ENCODE measurements at places on chromosomes 2 and 18. TPM values are rescaled to one million over a fixed set of nuclear protein-coding genes. Genes with fewer than 3 reads are reported as not detected.

- no peaks in the 10 kb centered on the region for H3K27me3 ChIP-seq
- H3K4me3 ChIP-seq: no peak overlapping the region
- H3K36me3 ChIP-seq: no peaks in the 10 kb centered on the region
Measured at GRCh38 chr2:157898591-157898996, 22.5 kb upstream of the ACVR1 start.

DNA sequence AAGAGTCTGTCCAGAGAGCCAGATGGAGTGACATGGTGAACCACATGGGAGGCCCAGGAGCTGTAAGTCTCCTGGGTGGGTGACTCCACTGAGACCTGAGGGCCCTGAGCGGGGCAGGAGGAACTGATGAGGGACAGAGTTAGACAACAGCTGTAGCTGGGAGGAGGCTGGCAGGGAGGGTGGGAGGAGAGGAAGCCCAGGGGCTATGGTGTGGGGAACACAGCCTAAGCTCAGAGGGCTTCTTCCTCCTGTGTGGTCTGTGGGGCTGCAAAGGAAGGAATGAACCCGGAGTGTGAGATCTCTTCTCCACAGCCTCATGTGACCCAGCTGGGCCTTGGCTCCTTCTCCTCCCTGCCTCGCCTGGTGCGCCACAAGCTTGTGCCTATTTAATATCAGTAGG is 395.6 kb upstream of the HS6ST1 start:
- H3K4me3 ChIP-seq: no peak overlapping the region
- no peak for DNase-seq
- no peaks in the 10 kb centered on the region for H3K36me3 ChIP-seq
- no peak overlapping the region for H3K27ac ChIP-seq

DNA sequence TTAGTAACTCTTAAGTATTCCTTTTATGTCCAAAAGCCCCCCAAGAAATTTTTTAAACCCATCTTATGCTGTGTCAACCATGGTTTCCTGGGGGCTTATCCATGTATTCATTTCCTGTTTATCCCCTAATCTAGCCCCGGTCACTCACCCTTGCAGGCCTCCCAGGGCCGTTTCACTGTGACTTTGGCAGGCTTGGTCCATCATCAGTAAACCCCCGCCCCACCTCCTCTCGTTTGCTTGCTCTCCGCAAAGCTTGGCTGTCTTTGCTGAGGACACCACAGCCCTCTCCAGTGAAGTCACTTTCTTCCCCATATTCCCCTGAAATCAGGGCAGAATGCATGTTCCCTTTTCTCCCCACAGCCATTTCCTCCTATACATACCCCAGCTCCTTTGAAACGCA is 7.2 kb upstream of the TMEM177 start:
- no peaks in the 10 kb centered on the region for H3K27me3 ChIP-seq
- no peaks in the 10 kb centered on the region for H3K4me1 ChIP-seq
- no peak overlapping the region for H3K4me3 ChIP-seq
- no peaks in the 10 kb centered on the region for H3K36me3 ChIP-seq
- DNase-seq: no peak

- peaks cover 23% of the 10 kb centered on the region for H3K4me1 ChIP-seq
- H3K36me3 ChIP-seq: no peaks in the 10 kb centered on the region
- no peak for DNase-seq
- H3K27ac ChIP-seq: peak overlapping the region; percentile 93
- no peaks in the 10 kb centered on the region for H3K27me3 ChIP-seq
Measured at GRCh38 chr2:68253219-68254068, 1.1 kb upstream of the PPP3R1 start.

Gene LYPD1
- polyA plus RNA-seq: 5.0 TPM

Gene SCYGR3
- polyA plus RNA-seq: not detected

Gene MAPK4
- 0.46 TPM for polyA plus RNA-seq

Gene FAM237A
- not detected for polyA plus RNA-seq

Gene GLI2
- 1.6 TPM for polyA plus RNA-seq

Gene ITGB6
- 1.3 TPM for polyA plus RNA-seq
